ENCODE measurements at places on chromosomes 3 and 15.
A peak's percentile ranks its signal among the peaks of the same experiment; 100 is the strongest.

- no peak for DNase-seq
Observed at GRCh38 chr15:55475842-55476241, 32.2 kb downstream of the DNAAF4 start.

GRCh38 chr15:42344763-42345162, 14.5 kb upstream of the CAPN3 start:
- peak; percentile 89 for DNase-seq

DNA sequence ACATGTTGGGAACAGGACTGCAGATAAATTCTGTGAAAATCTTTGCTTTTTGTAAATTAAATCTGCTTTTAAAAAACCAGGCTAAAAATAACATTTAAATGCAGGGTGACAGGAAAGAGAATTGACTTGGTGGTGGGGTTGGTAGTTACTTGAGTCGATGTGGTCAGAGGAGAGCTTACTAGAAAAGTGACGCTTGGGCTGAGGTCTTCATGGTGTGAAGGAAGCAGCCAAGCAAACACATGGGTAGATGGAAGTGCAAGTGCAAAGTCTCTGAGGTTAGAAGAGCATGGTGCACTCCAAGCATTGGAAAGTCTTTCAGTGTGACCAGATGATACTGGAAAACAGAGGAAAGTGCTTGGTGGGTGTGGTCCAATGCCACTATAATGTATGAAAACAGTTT, 86.4 kb upstream of the THBS1 start:
- no peak for DNase-seq

DNA sequence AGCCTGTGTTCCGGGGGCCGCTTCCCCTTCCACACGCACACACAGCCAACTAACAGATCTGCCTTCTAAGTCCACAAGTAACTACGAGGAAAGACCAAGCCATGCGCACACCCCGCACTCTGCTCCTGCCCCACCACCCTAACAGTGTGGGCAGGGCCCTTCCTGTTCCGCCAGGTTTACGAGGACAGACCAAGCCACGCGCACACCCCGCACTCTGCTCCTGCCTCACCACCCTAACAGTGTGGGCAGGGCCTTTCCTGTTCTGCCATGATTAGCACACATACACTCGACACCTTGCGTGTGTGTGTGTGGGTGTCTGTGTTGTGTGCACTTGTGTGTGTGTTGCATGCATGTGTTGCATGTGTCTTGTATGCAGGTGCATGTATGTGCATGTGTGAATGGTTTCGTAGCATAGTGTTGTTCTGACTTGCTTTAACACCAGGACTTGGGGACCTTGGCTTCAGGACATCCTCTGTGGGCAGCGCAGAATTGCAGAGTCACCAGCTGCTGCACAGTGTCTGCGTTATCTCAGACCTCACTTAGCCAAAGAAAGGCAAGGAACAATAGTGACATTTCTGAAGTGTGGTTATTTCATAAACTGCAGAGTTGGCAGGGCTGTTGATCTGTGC, 114.4 kb downstream of the CHSY1 start:
- DNase-seq: no peak

DNA sequence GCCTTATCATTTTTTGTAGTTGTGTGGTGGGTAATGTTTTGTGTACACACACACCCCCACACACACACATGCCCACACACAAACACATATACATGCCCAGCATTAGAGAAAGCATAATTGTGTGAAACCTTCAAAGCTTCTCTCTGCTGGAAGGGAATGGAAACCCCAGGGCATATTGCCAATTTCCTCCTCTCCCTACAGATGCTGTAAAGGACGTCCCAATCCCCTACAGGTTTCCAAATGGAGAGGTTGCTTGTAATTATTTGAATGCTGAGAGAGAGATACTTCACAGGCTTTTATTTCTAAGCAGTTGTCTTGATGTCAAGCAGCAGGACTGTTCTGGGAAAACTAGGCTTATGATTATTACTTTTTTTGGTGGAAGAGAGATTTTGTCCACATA, 23.0 kb upstream of the CCK start:
- no peak for DNase-seq

DNA sequence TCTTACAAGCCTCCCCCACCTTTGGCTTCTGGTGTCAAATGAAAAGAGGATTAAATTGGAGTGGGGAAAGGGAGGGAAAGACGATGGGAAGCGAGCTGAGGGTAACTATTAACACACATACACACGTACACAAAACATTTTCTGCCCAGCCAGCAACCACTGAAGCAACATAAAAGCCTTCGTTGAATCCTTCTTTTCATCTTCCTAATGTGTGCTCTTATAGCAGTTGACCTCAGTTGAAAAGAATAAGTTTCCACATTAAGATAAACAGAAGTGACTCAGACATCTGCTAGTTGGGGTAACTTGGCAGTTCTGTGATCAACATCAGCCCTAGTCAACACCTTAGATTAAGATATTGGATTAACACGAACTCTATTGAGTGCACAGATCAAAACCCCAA, 558.5 kb downstream of the MECOM start:
- peak; percentile 76 for DNase-seq

DNA sequence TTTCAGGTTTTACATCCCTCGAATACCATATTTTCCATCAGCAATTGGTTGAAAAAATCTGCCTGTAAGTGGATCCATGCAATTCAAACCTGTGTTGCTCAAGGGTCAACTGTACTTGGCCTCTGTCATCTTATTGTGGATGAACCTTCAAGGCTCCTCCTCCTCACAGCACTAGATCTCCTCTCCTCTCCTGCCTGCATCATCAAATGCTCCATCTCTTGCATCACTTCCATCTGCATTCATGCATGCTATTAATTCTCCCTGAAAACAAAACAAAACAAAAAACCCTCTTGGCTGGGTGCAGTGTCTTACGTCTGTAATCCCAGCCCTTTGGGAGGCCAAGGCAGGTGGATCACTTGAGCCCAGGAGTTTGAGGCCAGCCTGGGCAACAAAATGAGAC, 10.1 kb downstream of the BCL2L10 start:
- peak; percentile 97 for DNase-seq

- DNase-seq: no peak
Observed at GRCh38 chr15:85430406-85431204, 50.2 kb downstream of the AKAP13 start.

- peak; percentile 52 for DNase-seq
Observed at GRCh38 chr15:68674975-68675374, 96.2 kb downstream of the CORO2B start.

- no peak for DNase-seq
Observed at GRCh38 chr3:191008074-191008473, 145.6 kb upstream of the GMNC start.

GRCh38 chr15:39781967-39782302, 706 bp downstream of the FSIP1 start:
- DNase-seq: no peak

DNA sequence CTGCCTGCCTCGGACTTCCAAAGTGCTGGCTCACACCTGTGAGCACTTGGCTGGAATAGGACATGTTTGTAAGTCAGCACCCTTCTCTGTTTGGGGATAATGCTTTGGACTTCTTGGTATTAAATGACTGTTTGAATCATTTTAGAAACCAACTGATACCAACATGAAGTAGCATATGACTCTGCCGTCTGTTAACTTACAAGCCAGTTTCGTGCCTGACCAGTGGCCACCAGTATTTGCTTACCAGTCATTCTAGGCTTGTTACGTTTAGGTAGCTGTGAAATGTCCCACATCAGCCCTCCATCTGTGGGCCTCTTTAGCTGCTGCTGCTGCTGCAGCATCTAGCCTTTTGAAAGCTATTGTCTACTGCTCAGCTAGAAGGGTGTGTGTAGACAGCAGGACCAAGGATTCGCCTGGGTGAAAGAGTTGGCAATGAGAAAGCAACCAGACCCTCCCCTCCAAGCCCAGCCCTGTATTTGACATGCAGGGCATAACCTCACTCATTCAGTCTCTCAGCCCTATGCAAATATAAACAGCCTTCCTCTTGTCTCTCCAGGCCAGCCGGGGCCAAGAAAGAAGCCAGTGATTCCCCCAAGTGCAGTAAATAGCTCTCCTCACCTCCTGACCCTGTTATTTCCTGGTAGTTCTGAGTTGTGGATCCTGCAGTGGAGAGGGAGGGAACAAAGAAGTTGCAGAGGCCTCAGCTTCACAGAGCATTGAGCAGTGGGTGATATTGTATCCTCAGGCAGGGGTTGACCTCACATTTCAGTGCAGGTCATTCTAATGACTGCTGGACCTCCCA, 51.0 kb downstream of the NKIRAS1 start:
- peak; percentile 88 for DNase-seq

DNA sequence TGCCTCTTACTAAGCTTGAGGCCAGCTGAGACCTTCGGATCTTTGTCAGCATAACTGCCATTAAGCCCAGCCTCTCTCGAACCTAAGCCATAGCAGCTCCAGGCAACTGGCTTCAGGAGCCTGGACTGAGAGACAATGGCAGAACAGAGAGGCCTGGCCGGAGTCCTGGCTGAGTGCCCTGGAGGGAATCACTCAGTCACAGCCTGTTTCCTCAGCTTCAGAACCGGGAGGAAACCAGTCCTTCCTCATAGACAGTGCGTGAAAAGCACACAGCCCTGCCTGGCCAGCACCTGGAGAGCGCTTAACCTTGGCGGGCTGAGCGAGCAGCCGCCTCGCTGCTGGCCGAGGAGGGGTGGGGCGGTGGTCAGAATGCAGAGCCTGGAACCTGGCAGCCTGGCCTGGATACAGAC, 21.6 kb downstream of the RNU5B-1 start:
- peak; percentile 13 for DNase-seq

GRCh38 chr3:22555753-22556435, 647.2 kb upstream of the UBE2E2 start:
- DNase-seq: no peak

GRCh38 chr15:40902605-40903561, 8.6 kb downstream of the VPS18 start:
- peak; percentile 51 for DNase-seq

GRCh38 chr3:18886331-18886730, 262.0 kb upstream of the KCNH8 start:
- DNase-seq: no peak

- no peak for DNase-seq
Observed at GRCh38 chr3:181966393-181966792, 254.7 kb downstream of the SOX2 start.

- DNase-seq: no peak
Observed at GRCh38 chr15:79209690-79210089, 72.8 kb upstream of the ANKRD34C start.

DNA sequence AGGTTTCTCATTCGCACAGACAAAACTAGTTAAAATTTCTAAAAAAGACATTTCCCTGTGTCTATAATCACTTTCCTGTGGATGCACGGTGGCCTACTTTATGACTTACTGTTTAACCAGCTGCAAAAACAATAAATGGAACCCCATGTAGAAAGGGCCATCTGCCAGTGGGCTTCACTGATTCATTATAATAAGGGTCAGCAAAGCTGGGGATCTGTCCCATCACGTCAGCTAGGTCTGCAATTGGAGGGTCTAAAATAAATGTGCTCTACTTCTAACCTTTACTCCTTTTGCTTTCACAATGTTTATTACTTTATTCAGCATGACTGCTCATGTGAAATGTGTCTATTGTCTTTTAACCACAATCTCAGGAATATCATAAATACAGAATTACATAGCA, 43.1 kb upstream of the NMD3 start:
- DNase-seq: peak; percentile 21

GRCh38 chr15:68897016-68897415, 33.3 kb upstream of the SPESP1 start:
- DNase-seq: no peak

GRCh38 chr15:58704155-58704865, 45.2 kb downstream of the ADAM10 start:
- DNase-seq: peak; percentile 26

- DNase-seq: no peak
Observed at GRCh38 chr3:8595252-8595651, 49.3 kb downstream of the SSUH2 start.

Data from choroid plexus epithelial cell (primary cell).